GM10248 (cell line): ENCODE measurements at places on chromosomes 3 and 15.
A peak's percentile ranks its signal among the peaks of the same experiment; 100 is the strongest.

DNA sequence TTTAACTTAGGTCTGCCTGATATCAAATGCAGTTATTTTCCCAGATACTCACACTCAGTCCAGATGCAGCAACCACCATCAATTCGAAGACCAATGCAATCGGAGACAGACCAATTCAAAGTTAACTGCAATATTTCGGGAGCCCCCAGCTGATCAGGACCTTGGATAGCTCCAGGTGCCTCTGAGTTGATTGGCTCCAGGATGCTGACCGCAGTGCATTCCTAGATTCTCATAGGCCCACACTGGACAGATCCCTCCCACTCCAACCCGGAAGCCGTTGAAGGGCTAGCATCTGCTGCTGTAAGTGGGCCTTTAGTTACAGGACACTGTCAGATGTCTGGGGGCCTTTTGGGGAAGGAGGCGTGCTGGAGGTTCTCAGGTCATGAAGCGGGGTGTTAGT is 89.5 kb upstream of the ATP2B2 start:
- peak; percentile 50 for DNase-seq

DNA sequence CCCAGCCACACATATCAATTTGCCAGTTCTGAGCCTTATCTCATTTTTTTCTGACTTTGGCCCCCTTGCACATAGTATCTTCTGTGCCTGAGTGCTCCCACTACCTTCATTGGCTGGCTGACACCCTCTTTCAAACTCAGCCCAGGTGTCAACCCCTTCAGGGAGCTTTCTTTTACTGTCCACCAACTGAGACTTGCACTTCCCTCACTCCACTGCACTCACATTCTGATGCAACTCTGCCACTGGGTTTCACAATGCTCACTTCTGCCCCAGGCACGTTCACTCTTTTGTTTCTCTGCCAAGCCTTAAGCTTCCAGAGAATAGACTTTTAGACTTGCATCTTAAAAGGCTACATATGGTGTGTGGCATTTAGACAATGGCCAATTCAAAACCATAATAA is 101.5 kb upstream of the CBLB start:
- no peak for DNase-seq

GRCh38 chr15:58467722-58468423 is 36.1 kb downstream of the LIPC start:
- DNase-seq: no peak

- peak; percentile 10 for DNase-seq
These were observed 760.1 kb upstream of the CFAP20DC start for GRCh38 chr3:59809710-59810444.

DNA sequence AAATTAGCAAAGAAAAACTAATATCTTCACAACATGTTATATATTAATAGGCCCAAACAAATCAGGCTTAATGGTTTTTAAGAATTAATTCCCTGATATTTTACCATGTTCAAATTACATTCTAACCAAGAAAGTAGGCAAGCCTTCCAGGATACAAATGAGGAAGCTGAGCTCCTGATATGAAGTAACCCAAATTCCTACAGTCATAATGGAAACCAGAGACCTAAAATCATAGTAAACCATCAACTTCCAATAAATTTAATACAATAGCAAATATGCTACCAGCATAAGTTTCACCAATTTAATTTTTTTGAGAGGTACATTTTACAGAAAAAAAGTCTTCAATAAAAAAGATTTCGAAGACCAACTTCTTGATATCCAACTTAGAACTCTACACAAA is 3.8 kb downstream of the DCBLD2 start:
- no peak for DNase-seq

DNA sequence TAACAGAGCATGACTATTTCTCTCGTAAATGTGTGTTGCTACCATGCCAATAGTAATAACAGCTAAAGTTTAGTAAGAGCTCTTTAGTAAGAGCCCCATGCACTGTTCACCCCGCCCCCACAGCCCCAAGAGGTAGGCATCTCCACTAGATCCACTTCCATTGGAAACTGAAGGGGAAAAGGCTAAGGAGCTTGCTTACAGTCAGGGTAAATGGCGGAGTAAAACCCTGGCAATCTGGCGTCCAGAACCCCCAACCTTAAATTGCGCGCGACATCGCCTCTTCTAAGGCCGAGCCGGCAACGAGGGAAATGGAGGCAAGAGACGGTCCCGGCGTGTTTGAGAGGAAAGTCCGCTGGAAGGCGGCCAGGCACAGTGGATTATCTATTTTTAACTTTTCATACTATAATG is 654 bp upstream of the C3orf38 start:
- peak; percentile 16 for DNase-seq

- no peak for DNase-seq
These were observed 16.0 kb upstream of the MEGF11 start for GRCh38 chr15:66269326-66270090.

GRCh38 chr3:159929171-159930141 is 59.2 kb upstream of the IL12A start:
- peak; percentile 55 for DNase-seq

DNA sequence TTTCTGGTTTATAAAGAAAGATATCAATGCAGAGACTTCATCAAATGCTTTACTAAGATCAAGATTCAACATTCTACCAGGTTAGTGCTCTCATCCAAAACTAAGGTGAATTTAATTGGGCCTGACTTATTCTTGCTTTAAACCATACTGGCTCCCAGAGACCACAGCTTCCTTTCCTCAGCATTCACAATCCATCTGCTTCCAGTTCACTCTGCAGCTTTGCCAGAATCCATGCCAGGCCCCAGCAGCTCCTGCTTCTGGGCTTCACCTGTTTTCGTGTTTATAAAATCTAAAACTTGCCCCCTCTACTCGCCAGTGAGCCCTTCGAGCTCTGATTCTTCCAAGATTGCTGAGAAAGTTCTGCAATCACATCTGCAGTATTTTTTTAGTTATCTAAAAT is 2.3 kb downstream of the CPB1 start:
- DNase-seq: no peak
